A673 (cell line): ENCODE measurements at places on chromosomes 2 and 18. TPM values are rescaled to one million over a fixed set of nuclear protein-coding genes. Genes with fewer than 3 reads are reported as not detected.

GRCh38 chr2:228056293-228057097 lies 125.0 kb downstream of the SPHKAP start:
- DNase-seq = peak; percentile 86

The RHBDD1 gene
- total RNA-seq = 28.0 and 35.4 TPM in 2 replicates

The ALK gene
- 10.8 and 14.7 TPM in 2 replicates for total RNA-seq

GRCh38 chr2:121816797-121817196 lies 61.3 kb downstream of the TSN start:
- DNase-seq = no peak

GRCh38 chr2:47003641-47004427 lies 88.2 kb upstream of the MCFD2 start:
- DNase-seq = no peak
